NCI-H1417 treated with DMSO at 0.1 percent for 48 hours (cell line): ENCODE measurements at places on chromosomes 6 and 20.

GRCh38 chr6:85679445-85680123 lies 36.9 kb upstream of the SYNCRIP start:
- no peak for DNase-seq

DNA sequence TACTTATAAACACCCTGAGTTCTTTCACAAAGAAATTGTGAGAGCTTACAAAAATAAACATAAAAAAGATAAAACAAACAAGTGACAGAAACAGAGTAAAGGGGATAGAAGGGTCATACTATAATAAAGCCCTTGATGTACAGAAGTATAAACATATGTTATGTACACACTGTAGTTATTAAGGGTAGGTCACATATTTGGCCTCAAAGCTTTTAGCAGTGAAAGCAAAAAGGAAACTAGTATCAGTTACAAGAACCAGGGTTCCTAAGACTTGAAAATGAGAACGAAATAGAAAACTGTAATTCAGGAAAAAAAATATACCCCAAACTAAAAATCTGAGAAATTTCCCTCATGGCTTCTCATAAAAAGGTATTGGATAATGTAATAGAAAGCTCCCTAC lies 380.6 kb downstream of the HDGFL1 start:
- no peak for DNase-seq

- DNase-seq = no peak
Measured at GRCh38 chr6:36098920-36099647, 31.2 kb upstream of the MAPK13 start.

DNA sequence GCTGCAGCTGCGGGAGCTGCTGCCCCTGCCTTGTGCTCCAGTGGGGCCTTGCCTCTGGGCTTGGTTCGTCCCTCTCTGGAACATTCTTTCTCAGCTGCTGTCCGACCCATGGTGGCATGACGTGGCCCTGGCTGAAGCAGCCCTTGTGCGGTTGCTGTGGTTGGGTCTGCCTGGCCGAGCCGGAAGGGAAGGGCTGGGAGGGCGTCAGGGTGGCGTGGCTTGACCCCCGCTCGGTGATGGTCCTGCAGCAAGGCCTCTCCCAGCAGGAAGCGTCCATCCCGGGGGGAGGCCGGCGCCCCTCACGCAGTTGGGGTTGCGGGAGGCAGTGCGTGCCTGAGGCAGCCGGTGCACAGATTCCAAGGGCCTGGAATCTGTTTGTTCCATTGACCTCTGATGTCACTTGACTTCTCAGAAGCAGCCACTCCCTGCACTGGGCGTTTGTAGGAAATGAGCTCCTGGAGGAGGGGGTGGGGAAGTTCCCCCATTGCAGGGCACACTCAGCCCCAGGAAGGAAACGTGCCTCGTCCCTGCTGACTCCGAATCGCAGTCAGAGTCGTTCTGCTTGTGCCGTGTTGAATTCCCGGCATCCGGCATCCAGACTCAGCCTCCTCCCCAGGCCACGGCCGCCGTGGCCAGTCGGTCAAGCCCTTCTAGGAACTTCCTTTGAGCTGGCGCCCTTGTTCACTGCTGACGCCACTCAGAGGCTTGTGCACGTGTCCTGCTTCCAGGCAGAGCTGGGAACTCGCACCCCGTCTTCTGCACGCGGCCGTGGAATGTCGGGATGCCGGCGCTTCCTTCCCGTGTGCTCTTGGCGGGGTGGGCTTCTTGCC lies 9.7 kb upstream of the TNFRSF6B start:
- no peak for DNase-seq

- DNase-seq = no peak
Measured at GRCh38 chr20:11469795-11470435, 447.8 kb upstream of the BTBD3 start.

DNA sequence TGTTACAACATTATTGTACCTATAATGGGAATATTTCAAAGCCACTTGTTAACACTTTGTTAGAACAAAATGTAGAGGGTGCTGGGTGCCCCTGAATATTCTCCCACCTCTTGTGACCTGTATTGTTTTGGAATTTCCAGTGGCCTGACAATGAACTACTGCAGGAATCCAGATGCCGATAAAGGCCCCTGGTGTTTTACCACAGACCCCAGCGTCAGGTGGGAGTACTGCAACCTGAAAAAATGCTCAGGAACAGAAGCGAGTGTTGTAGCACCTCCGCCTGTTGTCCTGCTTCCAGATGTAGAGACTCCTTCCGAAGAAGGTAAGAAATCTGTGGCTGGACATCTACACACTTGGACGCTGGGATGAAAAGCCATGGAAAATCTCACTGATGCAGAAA lies 28.9 kb downstream of the PLG start:
- no peak for DNase-seq

GRCh38 chr6:169714595-169714994 lies 9.7 kb downstream of the PHF10 start:
- no peak for DNase-seq

DNA sequence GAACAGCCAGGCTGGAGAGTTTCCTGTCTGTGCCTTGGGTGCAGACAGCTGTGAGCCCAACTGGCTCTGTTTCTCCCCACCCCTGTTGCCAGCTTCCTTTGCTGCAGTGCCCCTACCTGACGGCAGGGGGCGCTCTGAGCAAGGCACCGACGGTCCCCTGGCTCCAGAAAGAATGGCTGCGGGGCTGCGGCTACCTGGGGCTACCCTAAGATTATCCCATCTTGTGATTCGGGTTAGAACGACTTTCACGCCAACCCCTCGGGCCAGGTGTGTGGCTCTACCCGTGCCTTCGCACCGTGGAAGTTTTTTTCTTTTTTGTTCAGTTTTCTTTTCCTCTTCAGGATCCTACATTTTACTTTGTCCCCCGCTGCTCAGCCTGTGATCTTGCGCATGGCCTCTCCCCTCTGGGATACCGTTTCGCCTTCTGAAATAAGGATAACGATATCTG lies 33.4 kb upstream of the AAR2 start:
- DNase-seq = peak; percentile 1

- DNase-seq = no peak
Measured at GRCh38 chr6:88910922-88911778, 52.3 kb downstream of the RNGTT start.

- no peak for DNase-seq
Measured at GRCh38 chr6:40315060-40315459, 272.1 kb downstream of the LRFN2 start.
